ENCODE measurements at places on chromosomes 3 and 15. TPM values are rescaled to one million over a fixed set of nuclear protein-coding genes. Genes with fewer than 3 reads are reported as not detected.

GRCh38 chr3:44642337-44642736 is 6.2 kb upstream of the ZNF35 start:
- DNase-seq: no peak

DNA sequence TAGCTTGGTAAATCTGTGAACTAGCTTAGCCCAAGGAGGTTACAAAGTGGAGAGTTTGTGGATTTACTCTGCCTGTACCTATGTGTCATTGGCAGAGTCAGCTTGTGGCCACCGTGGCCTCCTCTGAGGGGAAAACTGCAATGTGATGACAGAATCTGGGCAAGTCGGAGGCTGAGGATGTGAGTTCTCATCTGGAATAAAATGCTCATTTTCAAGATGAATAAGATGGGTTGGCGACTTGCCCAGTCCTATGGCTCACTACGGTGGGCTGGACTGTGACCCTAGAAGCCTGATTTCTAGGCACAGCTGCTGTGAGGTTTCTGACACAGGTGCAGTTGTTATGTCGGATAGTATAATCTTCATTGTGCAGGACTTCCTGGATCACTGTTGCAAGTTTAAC is 83.7 kb downstream of the ETV5 start:
- DNase-seq: no peak

Gene SYNPR
- 0.63 TPM for total RNA-seq

DNA sequence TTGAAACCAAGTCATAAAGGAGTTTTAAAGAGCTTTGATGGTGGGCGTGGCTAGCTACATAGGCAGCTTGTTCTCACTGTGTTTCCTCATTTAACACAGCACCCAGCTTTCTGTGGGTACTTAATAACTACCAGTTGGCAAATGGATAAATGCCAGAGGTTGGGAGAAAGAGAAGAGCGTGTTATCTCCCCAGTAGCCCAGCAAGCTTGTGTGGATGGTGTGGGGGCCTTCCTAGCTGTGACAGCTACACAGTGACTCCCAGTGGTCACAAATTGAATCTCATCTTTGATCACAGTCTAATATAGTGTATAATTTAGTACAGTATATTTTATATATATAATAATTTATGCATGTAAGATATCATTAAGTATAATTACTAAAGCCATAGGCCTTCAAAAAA is 984.1 kb downstream of the EPHA3 start:
- peak; percentile 3 for DNase-seq

GRCh38 chr3:124928333-124929202 is 6.0 kb downstream of the MUC13 start:
- DNase-seq: peak; percentile 78

DNA sequence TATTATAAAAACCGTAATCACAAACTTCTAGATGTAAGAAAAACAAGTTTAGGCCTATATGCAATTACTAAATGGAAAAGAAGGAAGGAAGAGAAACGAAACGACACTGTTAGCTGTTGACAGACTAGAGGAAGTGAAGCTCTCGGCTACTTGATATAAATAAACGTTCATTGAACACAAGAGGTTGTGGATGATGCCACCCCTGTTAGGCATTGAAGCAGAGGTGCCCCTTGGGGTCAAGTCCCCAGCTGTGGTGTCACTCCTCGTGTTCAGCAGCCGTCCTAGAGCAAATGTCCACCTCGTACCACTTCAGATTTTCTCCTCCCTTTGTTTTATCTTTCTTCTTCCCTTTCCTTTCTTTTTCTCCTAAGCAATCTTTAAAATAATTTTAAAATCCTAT is 146.5 kb upstream of the UBE2E1 start:
- no peak for DNase-seq

Gene VWA5B2
- 0.45 TPM for total RNA-seq

Gene ECE2
- not detected for total RNA-seq

GRCh38 chr3:40109641-40110490 is 199.6 kb upstream of the EIF1B start:
- DNase-seq: no peak

DNA sequence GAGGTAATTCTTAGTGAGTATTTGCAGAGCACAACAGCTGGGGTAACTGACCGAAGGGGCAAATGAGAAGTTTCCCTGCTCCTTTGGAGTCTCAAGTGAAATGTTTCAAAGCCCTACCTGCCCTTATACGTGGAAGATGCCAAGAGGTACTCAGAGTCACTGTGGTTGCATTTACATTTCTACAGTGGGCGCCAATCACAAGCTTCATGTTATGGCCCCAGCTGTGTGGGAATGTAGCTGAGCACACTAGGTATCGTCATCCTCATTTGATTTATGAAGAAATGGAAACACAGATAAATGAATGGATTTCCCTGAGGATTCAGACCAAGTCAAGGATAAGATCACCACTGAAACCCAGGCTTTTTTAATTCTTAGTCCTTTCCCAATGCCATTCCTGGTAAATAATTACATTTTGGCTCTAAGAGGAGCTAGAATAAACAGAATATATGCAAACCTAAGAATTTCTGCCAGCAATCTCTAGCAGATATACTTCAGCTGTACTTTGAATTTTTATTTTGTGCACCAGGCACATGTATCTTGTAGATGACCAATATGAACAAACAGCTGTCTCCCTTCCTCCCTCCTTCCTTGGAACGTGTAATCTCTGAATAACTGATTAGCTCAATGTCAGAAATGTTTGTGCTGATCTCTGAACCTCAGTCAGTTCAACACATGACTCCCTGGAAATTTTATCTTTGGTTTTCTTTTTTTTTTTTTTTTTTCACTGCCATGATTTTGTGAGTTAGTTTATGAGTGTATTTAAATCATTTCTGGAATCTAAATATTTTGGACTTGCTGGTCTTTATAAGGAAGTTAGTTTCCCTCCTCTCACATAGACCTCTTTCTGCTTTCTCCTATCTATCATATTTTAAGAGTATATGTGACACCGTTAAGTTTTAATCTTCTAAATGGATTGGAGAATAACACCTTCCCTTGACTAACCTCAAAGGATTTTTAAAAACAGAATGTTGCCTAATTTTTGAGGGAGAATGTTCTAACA is 69.2 kb downstream of the MAP2K5 start:
- DNase-seq: no peak

- no peak for DNase-seq
Observed at GRCh38 chr15:63612300-63612699, 15.1 kb downstream of the FBXL22 start.

DNA sequence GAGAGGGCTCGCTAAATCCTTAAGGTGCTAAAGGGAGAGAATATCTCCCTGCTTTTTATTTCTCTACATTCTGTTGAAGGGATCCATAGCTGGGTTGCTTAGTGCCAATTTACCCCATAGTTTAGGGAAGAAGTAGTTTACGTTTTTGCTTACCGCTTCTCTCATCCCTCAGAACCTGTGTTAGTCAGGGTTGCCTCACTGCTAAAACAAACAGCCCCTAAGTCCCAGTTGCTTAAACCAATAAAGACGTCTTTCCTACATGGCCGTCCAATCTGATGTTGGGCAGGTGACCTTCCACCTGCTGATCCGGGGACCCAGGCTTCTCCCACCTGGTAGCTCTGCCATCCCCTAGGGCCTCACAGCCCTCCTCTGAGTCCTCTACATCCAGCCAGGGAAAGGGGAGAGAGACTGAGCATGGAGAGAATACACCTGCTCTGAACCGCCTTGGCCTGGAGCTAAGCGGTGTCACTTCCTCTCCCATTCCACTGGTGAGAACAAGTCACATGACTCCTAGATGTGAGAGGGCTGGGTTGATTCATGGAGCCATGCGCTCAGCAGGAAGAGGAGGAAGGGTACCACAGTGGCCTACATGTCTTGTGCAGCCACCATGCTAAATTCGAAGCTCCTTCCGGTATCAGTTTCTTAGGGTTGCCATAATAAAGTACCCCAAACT is 26.3 kb downstream of the DNASE1L3 start:
- no peak for DNase-seq

- no peak for DNase-seq
Observed at GRCh38 chr15:85649372-85649771, 145.4 kb downstream of the KLHL25 start.

GRCh38 chr15:47955021-47955420 is 165.8 kb upstream of the SLC24A5 start:
- DNase-seq: no peak

Gene LINGO1
- 1.1 TPM for total RNA-seq

DNA sequence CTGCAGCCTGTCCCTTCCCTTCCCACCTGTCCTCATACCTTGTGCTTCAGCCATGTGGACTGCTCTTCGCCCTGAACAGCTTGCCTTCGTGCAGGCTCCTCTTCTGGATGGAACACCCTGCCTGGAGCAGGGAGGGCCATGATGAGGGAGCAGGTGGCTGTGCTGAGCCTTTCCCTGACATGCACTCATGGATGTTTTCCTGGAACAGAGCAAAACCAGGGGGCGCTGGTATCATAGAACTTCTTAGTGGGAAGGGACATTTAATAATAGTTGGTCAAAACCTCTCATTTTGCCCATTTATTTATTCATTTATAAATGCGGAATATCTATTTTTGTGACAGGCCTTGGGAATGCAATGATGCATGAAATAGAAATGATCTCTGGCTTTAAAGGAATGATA is 149.3 kb downstream of the CACNA1D start:
- no peak for DNase-seq

- DNase-seq: no peak
Observed at GRCh38 chr15:100648951-100649350, 46.6 kb downstream of the ASB7 start.

All from thyroid gland (tissue), 4 donors.